ENCODE measurements at places on chromosomes 3 and 15. TPM values are rescaled to one million over a fixed set of nuclear protein-coding genes. Genes with fewer than 3 reads are reported as not detected.

The IMPG2 gene
- 0.29 TPM for total RNA-seq

GRCh38 chr3:100869787-100870186, 123.4 kb downstream of the ABI3BP start:
- no peaks in the 10 kb centered on the region for H3K36me3 ChIP-seq
- no peak for DNase-seq
- H3K27me3 ChIP-seq, result peaks cover 7% of the 10 kb centered on the region
- H3K27ac ChIP-seq, result no peak overlapping the region
- H3K4me1 ChIP-seq, result no peaks in the 10 kb centered on the region

- DNase-seq, result peak; percentile 3
- no peak overlapping the region for H3K27ac ChIP-seq
These were observed 42.4 kb upstream of the SLC41A3 start for GRCh38 chr3:126126286-126126685.

- H3K27ac ChIP-seq, result peak overlapping the region; percentile 41
- H3K4me1 ChIP-seq, result peaks cover 70% of the 10 kb centered on the region
- peaks cover 46% of the 10 kb centered on the region for H3K36me3 ChIP-seq
- no peaks in the 10 kb centered on the region for H3K27me3 ChIP-seq
These were observed 7.7 kb downstream of the SLC6A6 start for GRCh38 chr3:14410106-14410502.

- H3K27ac ChIP-seq, result no peak overlapping the region
- H3K36me3 ChIP-seq, result no peaks in the 10 kb centered on the region
- no peaks in the 10 kb centered on the region for H3K4me1 ChIP-seq
- H3K27me3 ChIP-seq, result peaks cover 17% of the 10 kb centered on the region
- no peak overlapping the region for H3K4me3 ChIP-seq
These were observed 324.6 kb upstream of the PROK2 start for GRCh38 chr3:72109327-72110259.

- H3K4me1 ChIP-seq, result no peaks in the 10 kb centered on the region
- no peaks in the 10 kb centered on the region for H3K36me3 ChIP-seq
- no peak overlapping the region for H3K27ac ChIP-seq
- DNase-seq, result no peak
- H3K4me3 ChIP-seq, result no peak overlapping the region
- no peaks in the 10 kb centered on the region for H3K27me3 ChIP-seq
These were observed 98.9 kb upstream of the ST8SIA2 start for GRCh38 chr15:92294759-92295158.

- H3K4me1 ChIP-seq, result peaks cover 57% of the 10 kb centered on the region
- no peak overlapping the region for H3K4me3 ChIP-seq
- H3K36me3 ChIP-seq, result no peaks in the 10 kb centered on the region
These were observed 308.1 kb downstream of the CHST2 start for GRCh38 chr3:143427631-143428030.

The CPNE9 gene
- total RNA-seq, result 0.20 TPM

The IMP3 gene
- 72.6 TPM for total RNA-seq

DNA sequence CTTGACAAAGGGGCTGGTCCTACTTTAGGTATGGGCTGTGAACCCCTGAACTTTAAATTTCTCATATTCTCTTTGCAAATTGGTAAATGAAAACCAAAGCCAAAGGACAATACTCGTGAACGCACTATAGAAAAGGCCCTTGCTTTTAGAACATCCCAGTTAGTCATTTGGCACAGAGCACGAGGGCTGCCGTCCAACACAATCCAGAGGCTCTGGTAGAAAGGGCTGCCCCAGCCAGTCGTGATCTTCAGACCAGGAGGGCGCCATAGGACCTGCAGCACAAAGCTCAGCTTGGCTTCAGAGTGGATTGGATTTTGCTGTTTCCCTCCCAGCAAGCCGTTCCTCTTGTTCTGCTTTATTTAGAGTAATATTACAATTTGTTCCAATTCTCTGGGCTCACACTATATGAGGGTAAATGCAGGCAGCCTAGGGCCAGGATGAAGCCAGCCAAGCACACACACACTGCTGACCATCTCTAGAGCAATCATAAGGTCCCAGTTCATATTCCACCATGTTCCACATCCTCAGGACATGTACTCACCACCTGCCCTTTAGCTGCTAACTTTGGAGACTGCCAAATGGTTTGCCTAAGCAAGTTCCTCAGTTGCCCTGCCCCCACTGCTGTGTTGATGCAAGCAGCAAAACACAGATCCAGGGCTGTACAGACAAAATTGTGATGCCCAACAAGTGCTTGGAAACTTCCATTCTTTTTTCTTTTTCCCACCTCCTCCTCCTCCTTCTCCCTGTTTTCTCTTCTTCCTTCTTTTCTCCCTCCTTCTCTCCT, 6.0 kb upstream of the BFSP2 start:
- H3K4me1 ChIP-seq, result peaks cover 4% of the 10 kb centered on the region
- DNase-seq, result no peak
- no peak overlapping the region for H3K4me3 ChIP-seq
- H3K27ac ChIP-seq, result no peak overlapping the region

GRCh38 chr15:86183596-86184491, 104.2 kb downstream of the AGBL1 start:
- no peak overlapping the region for H3K4me3 ChIP-seq
- no peaks in the 10 kb centered on the region for H3K4me1 ChIP-seq
- H3K27me3 ChIP-seq, result no peaks in the 10 kb centered on the region
- H3K36me3 ChIP-seq, result no peaks in the 10 kb centered on the region

- no peaks in the 10 kb centered on the region for H3K27me3 ChIP-seq
- H3K27ac ChIP-seq, result no peak overlapping the region
- no peaks in the 10 kb centered on the region for H3K36me3 ChIP-seq
- no peak for DNase-seq
These were observed 853.4 kb downstream of the IGSF11 start for GRCh38 chr3:118181274-118181673.

The DCLK3 gene
- total RNA-seq, result not detected

The CRYGS gene
- total RNA-seq, result 4.0 TPM

DNA sequence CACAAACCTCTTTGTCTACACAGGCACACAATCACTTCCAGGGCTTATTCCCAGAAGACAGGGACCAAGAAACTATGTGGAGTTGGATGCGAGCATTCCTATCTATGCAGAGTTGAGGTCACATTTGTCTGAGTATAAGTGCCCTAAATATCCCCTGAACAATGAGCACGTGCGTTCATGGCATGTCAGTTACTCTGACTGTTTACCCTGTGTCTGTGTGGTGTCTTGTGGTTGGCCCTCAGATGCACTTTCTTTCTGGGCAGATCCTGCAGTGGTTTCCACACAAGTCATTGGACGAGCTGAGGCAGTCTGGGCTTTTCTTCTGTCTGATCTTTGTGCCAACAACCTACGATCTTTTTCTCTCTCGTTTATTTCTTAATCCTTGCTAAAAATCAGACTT, 134.5 kb downstream of the FBN1 start:
- DNase-seq, result no peak
- no peak overlapping the region for H3K27ac ChIP-seq
- no peak overlapping the region for H3K4me3 ChIP-seq
- H3K4me1 ChIP-seq, result no peaks in the 10 kb centered on the region

DNA sequence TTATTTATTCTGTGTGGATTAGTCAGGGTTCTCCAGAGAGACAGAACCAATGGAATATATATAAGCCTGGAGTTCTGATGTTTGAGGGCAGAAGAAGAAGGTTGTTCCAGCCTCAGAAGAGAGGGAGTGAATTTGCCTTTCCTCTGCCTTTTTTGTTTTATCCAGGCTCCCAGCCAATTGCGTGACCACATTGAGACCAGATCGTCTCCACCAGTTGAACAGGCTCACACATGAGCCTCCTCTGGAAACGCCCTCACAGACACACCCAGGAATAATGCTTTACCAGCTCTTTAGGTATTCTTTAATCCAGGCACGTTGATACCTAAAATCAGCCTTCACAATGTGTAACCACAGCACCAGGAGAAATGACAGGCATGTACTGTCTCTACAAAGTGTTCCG, 923.1 kb downstream of the TBL1XR1 start:
- DNase-seq, result no peak
- H3K36me3 ChIP-seq, result no peaks in the 10 kb centered on the region
- no peak overlapping the region for H3K4me3 ChIP-seq
- H3K27ac ChIP-seq, result no peak overlapping the region
- no peaks in the 10 kb centered on the region for H3K27me3 ChIP-seq

The CFAP92 gene
- not detected for total RNA-seq

- H3K4me1 ChIP-seq, result no peaks in the 10 kb centered on the region
- DNase-seq, result no peak
- peaks cover 2% of the 10 kb centered on the region for H3K27me3 ChIP-seq
- H3K4me3 ChIP-seq, result no peak overlapping the region
- H3K36me3 ChIP-seq, result no peaks in the 10 kb centered on the region
These were observed 297.7 kb downstream of the GBE1 start for GRCh38 chr3:81463781-81464180.

- DNase-seq, result no peak
- H3K36me3 ChIP-seq, result no peaks in the 10 kb centered on the region
- H3K4me3 ChIP-seq, result no peak overlapping the region
- H3K4me1 ChIP-seq, result no peaks in the 10 kb centered on the region
- H3K27me3 ChIP-seq, result no peaks in the 10 kb centered on the region
- no peak overlapping the region for H3K27ac ChIP-seq
These were observed 127.9 kb downstream of the DMXL2 start for GRCh38 chr15:51494411-51495314.

DNA sequence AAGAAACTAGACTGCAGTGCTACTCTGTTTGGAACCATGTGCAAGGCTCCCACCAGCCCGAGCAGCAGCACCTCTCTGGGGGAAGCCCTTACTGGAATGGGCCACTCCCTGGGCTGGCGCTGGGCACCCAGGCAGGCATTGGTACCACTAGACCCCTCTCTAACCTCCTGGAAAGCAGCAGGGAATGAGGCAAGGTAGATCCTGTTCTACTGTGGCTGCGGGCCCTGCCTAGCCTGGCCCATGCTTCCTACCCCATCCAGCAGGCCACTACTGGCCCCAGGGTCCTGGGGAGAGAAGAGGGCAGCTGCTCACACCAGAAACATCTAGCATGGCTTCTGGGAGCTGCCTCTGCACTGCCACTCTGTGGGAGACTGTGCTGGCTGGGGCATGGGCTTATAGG, 44.8 kb downstream of the MESD start:
- peaks cover 70% of the 10 kb centered on the region for H3K36me3 ChIP-seq
- H3K4me3 ChIP-seq, result no peak overlapping the region
- peaks cover 13% of the 10 kb centered on the region for H3K4me1 ChIP-seq
- H3K27ac ChIP-seq, result no peak overlapping the region
- H3K27me3 ChIP-seq, result no peaks in the 10 kb centered on the region

DNA sequence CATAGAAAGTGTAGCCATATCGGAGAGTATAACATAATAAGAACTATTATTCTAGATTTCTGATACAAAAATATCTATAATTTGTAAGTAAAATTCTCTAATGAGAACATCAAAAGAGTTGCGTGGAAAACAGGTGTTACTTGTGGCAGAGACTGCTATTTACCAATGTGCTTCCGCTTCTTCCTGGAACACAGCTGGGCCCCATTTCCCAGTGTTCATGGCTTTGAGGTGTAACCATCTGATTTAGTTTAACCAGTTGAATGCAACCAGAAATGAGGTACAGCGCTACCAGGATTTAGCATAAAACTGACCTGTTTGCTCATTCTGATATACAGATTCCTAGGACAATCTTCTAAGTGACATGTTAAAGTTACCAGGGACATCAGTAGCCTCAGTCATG, 1055.2 kb downstream of the IGSF11 start:
- H3K27me3 ChIP-seq, result no peaks in the 10 kb centered on the region
- H3K4me3 ChIP-seq, result no peak overlapping the region
- no peaks in the 10 kb centered on the region for H3K4me1 ChIP-seq
- no peak overlapping the region for H3K27ac ChIP-seq
- no peaks in the 10 kb centered on the region for H3K36me3 ChIP-seq

- H3K27ac ChIP-seq, result no peak overlapping the region
- H3K27me3 ChIP-seq, result no peaks in the 10 kb centered on the region
- peaks cover 68% of the 10 kb centered on the region for H3K36me3 ChIP-seq
- no peak overlapping the region for H3K4me3 ChIP-seq
- H3K4me1 ChIP-seq, result no peaks in the 10 kb centered on the region
These were observed 53.6 kb downstream of the TASOR start for GRCh38 chr3:56629451-56629850.

DNA sequence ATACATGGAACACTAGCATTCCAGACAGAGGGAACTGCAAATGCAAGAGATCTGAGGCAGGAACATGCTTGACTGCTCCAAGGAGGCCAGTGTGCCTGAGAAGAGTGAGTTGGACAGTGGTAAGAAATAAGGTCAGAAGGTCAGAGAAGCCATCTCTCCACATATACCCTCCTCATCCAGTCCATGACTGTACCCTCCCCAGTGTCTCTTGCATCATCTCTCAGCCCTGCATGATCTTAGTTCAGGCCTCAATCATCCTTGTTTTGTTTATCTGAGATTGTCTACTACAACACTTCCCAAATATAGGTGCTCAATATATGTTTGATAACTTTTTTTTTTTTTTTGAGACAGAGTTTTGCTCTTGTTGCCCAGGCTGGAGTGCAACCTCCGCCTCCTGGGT, 5.5 kb upstream of the RSL24D1 start:
- H3K27me3 ChIP-seq, result no peaks in the 10 kb centered on the region
- H3K4me3 ChIP-seq, result no peak overlapping the region
- H3K36me3 ChIP-seq, result peaks cover 11% of the 10 kb centered on the region
- DNase-seq, result no peak
- H3K4me1 ChIP-seq, result peaks cover 3% of the 10 kb centered on the region

The C3orf22 gene
- total RNA-seq, result not detected

The OXTR gene
- 2.5 TPM for total RNA-seq

GRCh38 chr15:82602195-82602594, 45.0 kb downstream of the CPEB1 start:
- no peaks in the 10 kb centered on the region for H3K4me1 ChIP-seq
- H3K27ac ChIP-seq, result no peak overlapping the region
- no peak for DNase-seq
- H3K36me3 ChIP-seq, result no peaks in the 10 kb centered on the region
- H3K4me3 ChIP-seq, result no peak overlapping the region
- H3K27me3 ChIP-seq, result peaks cover 23% of the 10 kb centered on the region

DNA sequence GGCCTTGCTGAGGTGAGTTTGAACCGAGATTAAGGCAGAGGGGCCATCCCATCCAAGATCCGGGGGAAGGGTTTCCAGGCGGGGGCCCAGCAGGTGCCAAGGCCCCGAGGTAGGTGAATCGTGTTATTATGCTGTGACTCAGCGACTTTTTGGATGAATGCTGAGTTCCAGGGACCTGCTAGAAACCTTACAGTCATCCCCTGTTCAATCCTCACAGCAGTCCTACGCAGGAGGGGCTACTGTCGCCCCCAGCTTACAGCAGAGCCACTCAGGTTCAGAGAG, 40.9 kb downstream of the DNAJB8 start:
- no peak overlapping the region for H3K27ac ChIP-seq
- no peak overlapping the region for H3K4me3 ChIP-seq
- H3K27me3 ChIP-seq, result peaks cover 19% of the 10 kb centered on the region
- no peaks in the 10 kb centered on the region for H3K4me1 ChIP-seq

The DUOX1 gene
- 0.39 TPM for total RNA-seq

DNA sequence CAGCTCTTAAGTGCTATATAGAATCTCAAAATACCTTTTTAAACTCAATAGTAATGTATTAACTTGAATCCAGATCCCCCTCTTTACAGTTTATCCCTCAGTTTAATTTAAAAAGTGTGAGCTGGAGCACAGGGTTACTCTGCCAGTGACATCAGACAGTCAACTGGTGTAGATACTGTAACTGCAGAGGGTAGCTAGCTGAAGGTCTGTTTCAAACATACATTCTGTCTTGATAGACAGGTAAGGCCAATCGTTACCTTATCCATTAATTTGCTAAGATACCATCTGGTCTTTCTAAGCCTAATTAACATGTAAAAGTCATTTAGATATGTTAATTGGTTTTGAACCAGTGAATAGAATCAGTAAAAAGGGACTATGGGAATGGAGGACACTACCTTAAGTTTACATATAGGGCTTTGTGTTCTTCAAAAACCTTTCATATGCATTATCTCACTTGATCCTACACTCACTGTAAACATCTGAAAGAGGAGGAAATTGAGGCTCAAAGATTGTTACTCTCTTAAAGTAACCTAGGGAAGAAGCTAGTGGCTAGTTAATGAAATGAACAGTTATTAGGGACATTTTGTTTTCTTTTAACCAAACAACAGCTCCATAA, 59.5 kb upstream of the TSPAN3 start:
- H3K36me3 ChIP-seq, result peaks cover 23% of the 10 kb centered on the region
- no peak overlapping the region for H3K4me3 ChIP-seq
- H3K27me3 ChIP-seq, result no peaks in the 10 kb centered on the region

The ARHGEF3 gene
- 22.1 TPM for total RNA-seq

The NTRK3 gene
- not detected for total RNA-seq

Data from activated B cell treated with CpG ODN at 0.5 μM for 24 hours (primary cell).